ENCODE measurements at places on chromosomes 16 and 17.

DNA sequence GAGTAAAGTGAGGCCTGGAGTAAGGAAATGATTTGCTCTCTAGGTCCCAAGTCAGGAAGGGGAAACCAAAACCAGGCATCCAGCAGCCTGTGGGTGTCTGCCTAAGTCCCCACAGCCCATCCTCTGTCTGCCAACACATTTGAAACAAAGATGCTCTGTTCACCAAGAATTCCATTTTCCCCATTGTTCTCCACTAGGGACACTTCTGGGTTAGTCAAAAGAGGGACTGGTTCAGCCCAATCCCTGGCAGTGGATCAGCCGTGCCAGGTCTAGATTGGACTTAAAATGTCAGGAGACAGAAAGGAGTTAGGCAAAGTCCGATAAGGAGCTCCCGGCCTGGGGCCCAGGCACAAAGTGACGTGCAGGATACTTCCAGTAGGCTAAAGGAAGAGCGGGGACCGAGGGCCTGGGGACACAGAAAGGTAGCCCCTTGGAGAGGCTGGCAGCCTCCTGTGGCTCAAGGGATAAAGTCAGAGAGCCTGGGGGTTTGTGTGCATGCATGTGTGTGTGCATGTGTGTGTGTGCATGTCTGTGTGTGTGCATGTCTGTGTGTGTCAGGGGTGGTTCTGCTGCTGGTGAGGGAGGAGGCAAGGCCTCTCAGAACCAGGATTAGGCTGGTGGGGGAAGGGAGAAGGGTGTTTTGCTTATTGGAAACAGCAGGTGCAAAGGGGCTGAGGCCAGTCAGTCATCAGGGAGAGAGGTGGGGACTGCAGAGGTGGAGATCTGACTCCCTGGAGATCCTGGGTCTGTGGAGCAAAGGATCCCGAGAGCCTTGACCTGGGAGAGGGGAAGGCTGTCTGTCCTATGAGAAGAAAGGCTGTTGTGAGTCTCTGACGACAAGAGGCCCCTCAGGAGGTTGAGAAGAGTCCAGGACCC, 41.7 kb upstream of the IL34 start:
- no peak for DNase-seq

GRCh38 chr16:68665501-68665900, 20.4 kb downstream of the CDH3 start:
- no peak for DNase-seq

DNA sequence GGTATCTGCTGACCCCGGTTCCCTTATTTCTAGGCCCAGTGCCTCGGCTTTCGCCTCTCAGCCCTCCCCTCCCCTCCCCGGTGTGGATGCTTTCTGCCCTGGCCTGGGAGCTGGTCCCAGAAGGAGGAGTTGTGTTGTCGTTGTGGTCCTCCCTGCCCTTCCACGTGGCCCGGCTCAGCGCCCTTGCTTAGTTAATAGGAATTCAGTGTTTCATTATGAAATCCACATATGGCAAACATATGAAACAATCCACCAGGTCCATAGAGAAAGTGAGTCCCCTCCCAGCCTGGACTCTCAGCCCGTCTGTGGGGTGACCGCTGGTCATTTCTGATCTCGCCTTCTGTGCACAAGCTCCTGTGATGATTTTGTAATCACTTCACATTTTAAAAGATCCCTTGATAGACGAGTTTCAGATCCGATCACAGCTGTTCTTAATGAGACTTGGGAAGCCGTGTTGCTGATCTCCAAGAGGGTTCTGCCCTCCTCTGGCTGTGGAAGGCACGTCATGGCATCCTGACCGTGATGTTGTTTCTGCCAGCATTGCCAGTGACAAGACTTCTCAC, 112.1 kb downstream of the BANP start:
- peak; percentile 12 for DNase-seq

GRCh38 chr17:58054641-58055040, 28.6 kb upstream of the DYNLL2 start:
- DNase-seq = no peak

GRCh38 chr16:25224731-25225319, 8.1 kb downstream of the AQP8 start:
- no peak for DNase-seq

- DNase-seq = no peak
These were observed 96.3 kb downstream of the WWOX start for GRCh38 chr16:78195797-78196196.

- no peak for DNase-seq
These were observed 2.2 kb downstream of the TEX2 start for GRCh38 chr17:64260886-64261285.

GRCh38 chr17:10729334-10730193, at the start of gene TMEM220:
Gene TMEM220, minus strand, starts transcription at chr17:10730023. Its CDS starts 172 bp downstream, at chr17:10729851.
- peak; percentile 31 for DNase-seq

Data from smooth muscle cell of the brain vasculature (primary cell).